HCT116 (cell line): ENCODE measurements at places on chromosomes 7 and 10.
A peak's percentile ranks its signal among the peaks of the same experiment; 100 is the strongest.

GRCh38 chr7:40418448-40418847 is 283.6 kb downstream of the SUGCT start:
- no peak for DNase-seq

DNA sequence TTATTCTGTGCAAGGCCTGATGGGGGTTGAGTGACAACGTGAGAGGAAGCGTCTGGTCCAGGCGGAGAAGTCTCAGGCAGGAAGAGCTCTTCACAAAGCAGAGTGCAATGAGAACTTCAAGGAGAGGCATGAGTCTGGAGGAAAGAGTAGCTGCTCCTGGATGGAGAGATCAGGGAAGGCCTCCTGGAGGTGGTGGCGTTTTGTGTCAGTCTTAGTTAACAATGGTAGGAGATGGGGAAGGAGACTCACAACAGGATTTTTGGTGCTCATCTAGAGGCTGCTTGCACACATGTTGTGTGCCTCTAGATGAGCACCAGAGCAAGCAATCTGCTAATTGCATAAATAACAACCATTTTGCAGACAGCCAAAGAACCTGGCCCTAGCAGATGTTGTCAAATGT is 442.8 kb upstream of the PODXL start:
- DNase-seq, result no peak

GRCh38 chr7:155310425-155311114 is 12.9 kb downstream of the INSIG1 start:
- no peak for DNase-seq

GRCh38 chr10:78207776-78208175 is 174.1 kb downstream of the RPS24 start:
- no peak for DNase-seq

DNA sequence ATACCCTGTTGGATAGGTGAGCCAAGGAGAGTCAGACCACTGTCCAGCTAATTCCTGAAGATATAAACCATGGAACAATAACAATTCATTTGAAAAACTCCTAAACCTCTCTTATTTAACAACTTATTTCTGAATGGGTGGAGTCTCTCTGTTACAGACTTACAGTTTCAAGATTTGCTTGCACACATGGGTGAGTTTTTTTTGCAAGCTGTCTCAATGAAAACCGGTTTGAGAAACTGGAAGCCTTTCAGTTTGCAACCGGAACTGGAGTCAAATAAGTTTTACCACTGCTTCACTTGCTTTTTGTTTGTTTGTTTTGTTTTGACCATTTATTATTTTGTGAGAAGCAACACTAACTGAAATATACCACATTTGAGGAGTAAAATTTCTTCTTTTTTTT is 243.8 kb downstream of the MTERF1 start:
- no peak for DNase-seq

DNA sequence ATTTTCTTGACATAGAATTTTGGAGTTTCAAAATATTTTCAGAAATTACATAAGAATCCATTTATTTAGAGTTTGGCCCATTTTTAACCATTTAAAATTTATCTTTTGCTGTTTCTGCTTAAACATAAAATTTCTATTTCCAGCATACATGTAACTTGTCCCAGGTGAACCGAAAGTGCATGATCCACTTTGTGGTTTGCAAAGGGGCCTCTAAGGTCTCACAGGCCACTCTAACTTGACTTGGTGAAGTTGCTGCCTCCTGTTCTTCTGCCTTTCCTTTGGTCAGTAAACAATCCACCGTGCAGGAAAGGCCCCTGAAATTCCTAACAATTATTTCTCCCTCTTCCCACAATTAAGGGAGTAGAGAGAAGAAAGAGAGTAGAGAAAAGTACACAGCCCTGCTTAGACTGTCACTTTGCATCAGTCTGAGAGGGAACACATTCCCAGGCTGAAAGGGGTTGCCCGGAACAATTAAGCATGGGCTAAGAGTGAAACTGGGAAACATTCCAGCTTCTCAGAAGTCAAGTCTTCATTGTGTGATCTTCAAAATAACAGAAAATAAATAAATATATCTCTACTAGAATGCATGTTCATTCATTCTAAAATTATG is 79.5 kb upstream of the SEMA3A start:
- no peak for DNase-seq

- DNase-seq, result no peak
Measured at GRCh38 chr10:75451831-75452230, 20.4 kb downstream of the LRMDA start.

- peak; percentile 32 for DNase-seq
Measured at GRCh38 chr7:119935418-119936025, 337.5 kb upstream of the KCND2 start.

DNA sequence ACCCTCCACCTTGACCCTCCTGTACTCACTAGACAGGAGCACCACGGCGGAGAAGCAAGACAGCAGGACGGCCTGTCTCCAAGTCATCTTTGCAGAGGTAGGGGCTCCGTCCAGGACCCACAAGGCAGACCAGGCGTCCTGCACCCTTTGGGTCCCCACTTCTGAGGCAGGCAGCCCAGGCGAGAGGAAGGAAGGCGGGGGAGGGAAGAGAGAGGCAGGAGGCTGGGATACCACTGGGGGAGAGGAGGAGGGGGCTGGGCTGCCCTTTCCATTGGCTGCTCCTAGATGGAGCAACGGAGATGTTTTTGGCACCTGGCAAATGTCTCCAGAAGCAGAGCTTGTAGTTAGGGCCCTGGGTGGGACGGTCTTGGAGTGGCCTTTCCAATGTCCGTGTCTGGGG is at the start of gene UCMA:
TSS of gene UCMA (minus strand) at position 203 of the 400 bp plus-strand sequence. CDS start at position 87, 116 bp downstream.
- DNase-seq, result no peak

DNA sequence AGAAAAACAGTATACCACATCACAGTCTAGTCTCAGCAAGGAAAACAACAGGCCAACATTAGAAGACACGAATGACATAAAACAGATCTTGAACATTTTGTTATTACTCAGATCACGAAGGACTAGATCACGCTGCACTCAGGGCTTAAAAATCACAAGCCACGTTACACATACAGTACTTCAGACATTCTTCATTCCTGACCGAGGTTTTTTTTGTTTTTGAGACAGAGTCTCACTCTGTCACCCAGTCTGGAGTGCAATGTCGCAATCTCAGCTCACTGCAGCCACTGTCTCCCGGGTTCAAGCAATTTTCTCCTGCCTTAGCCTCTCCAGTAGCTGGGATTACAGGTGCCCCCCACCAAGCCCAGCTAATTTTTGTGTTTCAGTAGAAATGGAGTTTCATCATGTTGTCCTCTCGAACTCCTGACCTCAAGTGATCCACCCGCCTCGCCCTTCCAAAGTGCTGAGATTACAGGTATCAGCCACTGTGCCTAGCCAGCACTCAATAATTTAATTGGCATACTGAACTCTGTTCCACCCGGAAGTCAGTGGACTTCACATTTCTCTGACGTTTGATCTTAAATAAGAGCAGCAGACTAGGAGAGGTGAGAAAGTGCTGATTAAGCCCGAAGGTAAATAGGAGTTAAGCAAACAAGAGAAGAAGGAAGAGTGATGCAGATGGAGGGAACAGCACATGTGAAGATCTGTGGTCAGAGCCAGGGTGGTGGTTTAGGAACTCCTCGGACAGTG is 3.5 kb downstream of the AIMP2 start:
- DNase-seq, result no peak

- DNase-seq, result peak; percentile 48
Measured at GRCh38 chr7:143416565-143417149, 8.0 kb upstream of the EPHA1 start.

- DNase-seq, result peak; percentile 26
Measured at GRCh38 chr10:69866688-69867461, 65.2 kb downstream of the COL13A1 start.

GRCh38 chr7:69295977-69296376 is 302.3 kb upstream of the AUTS2 start:
- no peak for DNase-seq

DNA sequence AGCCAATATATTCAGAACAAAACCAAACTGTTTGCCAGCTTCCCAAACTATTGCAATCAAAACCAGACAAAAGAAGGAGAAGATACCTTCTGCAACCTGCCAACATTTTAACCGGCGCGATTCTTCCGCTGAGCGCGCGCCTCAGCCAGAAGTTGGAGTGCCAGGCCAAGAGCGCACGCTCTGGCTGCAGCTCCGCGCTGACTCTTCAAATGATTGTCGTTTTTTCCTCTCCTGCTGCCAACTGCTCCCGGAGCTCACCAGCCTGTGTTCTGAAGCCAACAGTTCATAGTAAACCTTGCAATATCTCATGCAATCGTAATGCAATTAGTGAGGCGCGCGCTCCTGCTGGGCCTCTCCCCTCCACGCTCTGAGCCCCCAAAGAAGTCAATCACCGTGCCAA is 259.7 kb upstream of the MGMT start:
- DNase-seq, result no peak

- no peak for DNase-seq
Measured at GRCh38 chr10:116836083-116836482, 13.2 kb upstream of the ENO4 start.

DNA sequence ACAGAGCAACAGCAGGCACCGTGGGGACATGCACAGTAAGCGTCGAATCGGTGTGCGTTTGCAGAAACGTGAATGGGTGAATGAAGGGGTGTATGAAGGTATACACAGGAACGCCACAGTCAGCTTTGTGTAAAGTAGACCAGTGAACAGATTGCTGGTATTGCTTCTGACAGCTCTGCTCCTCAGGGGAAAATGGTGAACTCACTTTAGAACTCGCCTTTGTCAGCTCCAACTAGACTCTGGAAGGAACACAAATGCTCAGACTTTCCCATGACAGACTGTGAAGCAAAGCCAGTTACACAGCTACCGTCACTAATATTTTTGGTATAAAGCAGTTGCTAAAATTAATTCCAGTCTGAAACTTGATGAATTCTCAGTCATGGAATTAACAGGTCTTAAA is 78.9 kb downstream of the CUX1 start:
- DNase-seq, result no peak

GRCh38 chr10:86446987-86447386 is 74.6 kb downstream of the WAPL start:
- DNase-seq, result no peak

DNA sequence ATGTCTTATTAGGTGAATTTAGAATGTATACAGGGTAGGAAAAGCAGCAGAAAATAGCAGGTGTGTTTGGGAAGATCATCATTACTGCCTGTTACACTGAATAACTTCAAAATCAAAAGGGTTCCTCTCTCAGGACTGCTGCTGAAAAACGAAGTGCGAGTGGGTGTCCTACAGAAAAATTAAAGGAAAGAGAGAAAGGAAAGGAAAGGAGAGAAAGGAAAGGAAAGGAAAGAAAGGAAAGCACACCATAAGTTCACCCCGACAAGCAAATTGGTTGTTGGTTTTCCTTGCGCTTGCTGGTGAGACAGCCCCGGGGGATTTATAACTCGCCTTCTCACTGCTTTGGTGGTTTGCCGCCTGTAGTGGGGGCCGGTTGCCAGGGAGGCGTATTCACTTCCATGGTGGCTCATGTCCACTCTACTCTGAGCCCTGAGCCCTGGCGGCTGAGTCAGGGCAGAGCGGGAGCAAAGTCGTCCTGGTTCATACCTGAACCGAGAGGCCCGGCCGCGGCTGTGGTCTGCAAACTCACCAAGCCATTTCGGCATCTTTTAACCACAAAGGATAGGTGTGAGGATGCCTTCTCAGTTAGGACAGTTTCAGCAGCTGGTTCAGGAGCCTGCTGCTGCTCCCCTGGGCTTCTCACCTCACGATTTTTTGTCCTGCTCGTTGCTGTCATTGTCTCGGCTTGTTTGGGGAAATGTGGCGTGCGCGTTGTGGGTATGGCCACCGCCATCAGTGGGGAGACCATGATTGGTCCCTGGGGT is 26.1 kb downstream of the INPP5A start:
- no peak for DNase-seq

- no peak for DNase-seq
Measured at GRCh38 chr7:56447864-56448693, 331.9 kb upstream of the NUPR2 start.

GRCh38 chr7:116670409-116671015 is 1.5 kb upstream of the MET start:
- DNase-seq, result no peak

DNA sequence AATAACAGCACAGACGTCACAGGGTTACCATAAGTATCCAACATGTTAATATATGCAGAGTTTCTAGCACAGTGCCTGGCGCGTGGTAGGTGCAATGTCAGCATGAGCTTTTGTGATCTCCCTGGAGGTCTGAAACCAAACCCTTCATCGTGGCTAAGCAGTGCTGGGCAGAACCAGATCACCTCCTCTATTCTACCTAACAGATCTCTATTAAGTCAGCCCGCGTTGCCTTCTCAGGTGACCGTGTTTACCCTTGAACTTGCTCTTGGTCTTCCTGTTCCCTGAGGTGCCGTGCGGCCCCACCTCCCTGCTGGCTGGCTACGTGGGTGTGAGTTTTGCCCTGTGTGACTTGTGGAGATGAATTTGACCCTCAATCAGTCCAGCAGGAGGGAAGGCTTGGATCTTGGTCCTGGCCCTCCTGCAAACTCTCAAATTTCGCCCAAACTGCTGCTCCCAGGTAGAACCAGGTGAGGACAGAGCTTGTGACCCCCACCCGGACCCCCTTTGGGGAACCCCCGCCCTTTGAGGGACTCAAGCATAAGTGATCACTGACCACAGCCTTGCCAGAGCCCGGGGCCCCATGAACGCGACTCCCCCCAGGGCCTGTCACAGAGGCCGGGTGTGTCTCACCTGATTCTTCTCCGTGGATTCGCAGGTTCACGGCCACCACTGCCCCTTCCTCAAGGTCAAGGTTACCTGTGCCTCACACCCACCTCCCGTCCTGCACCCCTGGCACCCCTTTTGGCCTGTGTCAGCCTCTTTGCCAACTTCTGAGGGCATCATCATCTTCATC is 54.2 kb downstream of the ELFN1 start:
- no peak for DNase-seq

DNA sequence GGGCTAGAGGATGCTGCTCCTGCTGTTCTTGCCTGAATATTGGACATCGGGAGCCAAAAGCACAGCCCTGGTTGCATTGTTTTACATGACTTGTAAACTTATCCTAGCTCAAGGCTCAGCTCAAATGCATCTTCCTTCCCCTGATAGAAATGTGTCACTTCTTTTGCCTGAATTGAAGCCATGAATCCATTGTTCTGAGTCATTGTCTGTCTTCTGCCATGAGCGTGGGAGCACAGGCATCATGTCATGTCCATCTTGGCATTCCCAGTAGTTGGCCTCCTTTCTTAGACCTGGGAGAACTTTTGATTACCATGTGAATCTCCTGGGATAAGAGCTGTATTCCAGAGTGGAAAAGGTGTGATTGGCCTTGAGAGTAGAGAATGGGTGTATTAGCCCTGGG is 54.1 kb upstream of the OPN4 start:
- no peak for DNase-seq

DNA sequence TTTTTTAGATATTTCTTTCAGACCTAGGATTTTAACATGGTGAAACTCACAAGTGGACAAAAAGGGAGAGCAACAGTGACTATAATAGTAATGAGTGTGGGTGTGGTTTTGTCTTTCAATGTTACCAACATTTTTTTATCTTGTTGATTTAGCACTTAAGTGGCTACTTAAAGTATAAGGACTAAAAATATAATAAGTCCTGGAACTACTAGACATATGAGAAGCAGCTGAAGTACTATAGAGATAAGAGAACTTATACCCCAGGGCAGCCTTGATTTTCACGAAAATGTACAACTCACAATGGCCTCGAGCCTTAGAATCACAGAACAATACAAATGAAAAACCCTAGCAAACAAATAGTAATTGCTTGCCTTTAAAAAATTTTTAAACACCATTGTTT is 1151.8 kb downstream of the TYW1 start:
- DNase-seq, result no peak

GRCh38 chr10:11246752-11247467 is 229.2 kb downstream of the CELF2 start:
- DNase-seq, result no peak
